ENCODE measurements at places on chromosomes 5 and 9. TPM values are rescaled to one million over a fixed set of nuclear protein-coding genes. Genes with fewer than 3 reads are reported as not detected.

The TRIM23 gene
- total RNA-seq: 32.1 TPM

The OR1Q1 gene
- not detected for total RNA-seq

The FAM78A gene
- 0.37 TPM for total RNA-seq

The CCL21 gene
- not detected for total RNA-seq

The ABO gene
- not detected for total RNA-seq

The EMB gene
- total RNA-seq: 3.2 TPM

The ARL14EPL gene
- total RNA-seq: 0.89 TPM

The CYSRT1 gene
- total RNA-seq: 0.55 TPM

The KIF2A gene
- 93.3 TPM for total RNA-seq

The FAM120A gene
- total RNA-seq: 106 TPM

The HMCN2 gene
- under 0.01 TPM for total RNA-seq

The FGF1 gene
- total RNA-seq: 4.0 TPM

The LCN15 gene
- not detected for total RNA-seq

The C5orf58 gene
- not detected for total RNA-seq

The STK32A gene
- total RNA-seq: 0.22 TPM

The ALDH1A1 gene
- 69.4 TPM for total RNA-seq

The BARX1 gene
- not detected for total RNA-seq
